Common myeloid progenitor, CD34-positive (primary cell): ENCODE measurements at places on chromosomes 13 and 19.

- no peaks in the 10 kb centered on the region for H3K36me3 ChIP-seq
- H3K4me3 ChIP-seq = no peak overlapping the region
- H3K27me3 ChIP-seq = no peaks in the 10 kb centered on the region
- no peak for DNase-seq
Observed at GRCh38 chr13:94481941-94482340, 2.5 kb upstream of the DCT start.

GRCh38 chr13:32427852-32428580 is at the start of gene N4BP2L1:
N4BP2L1 (minus strand) TSS chr13:32428130; CDS start chr13:32428082, 48 bp downstream.
- DNase-seq = peak; percentile 97
- no peaks in the 10 kb centered on the region for H3K27me3 ChIP-seq
- peak within 1 kb of the TSS; percentile 88 for H3K4me3 ChIP-seq

- no peak for DNase-seq
- H3K27ac ChIP-seq = no peak overlapping the region
- H3K4me3 ChIP-seq = no peak overlapping the region
Observed at GRCh38 chr13:21055511-21056045, 5.8 kb downstream of the LATS2 start.

DNA sequence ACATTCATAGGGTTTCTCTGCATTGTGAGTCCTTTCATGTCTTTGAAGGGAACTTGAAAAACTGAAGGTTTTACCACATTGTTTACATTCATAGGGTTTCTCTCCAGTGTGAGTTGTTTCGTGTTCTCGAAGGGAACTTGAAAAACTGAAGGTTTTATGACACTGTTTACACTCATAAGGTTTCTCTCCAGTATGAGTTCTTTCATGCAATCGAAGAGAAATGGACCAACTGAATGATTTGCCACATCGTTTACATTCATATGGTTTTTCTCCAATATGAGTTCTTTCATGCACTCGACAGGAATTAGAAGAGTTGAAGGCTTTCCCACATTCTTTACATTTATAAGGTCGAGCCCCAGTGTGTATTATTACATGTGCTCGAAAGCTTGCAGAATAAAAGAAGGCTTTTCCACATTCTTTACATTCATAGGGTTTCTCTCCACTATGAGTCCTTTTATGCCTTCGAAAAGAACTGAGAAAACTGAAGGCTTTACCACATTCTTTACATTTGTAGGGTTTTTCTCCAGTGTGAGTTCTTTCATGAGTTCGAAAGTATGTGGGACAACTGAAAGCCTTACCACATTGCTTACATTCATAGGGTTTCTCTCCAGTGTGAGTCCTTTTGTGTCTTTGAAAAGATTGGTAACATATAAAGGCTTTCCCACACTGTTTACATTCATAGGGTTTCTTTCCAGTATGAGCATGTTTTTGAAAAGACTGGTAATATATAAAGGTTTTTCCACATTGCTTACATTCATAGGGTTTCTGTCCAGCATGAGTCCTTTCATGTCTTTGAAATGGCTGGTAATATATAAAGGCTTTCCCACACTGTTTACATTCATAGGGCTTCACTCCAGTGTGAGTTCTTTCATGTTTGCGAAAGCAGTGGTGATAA is 20.7 kb downstream of the ZNF14 start:
- no peaks in the 10 kb centered on the region for H3K27me3 ChIP-seq
- H3K4me1 ChIP-seq = no peaks in the 10 kb centered on the region
- no peak overlapping the region for H3K4me3 ChIP-seq
- H3K27ac ChIP-seq = no peak overlapping the region
- no peak for DNase-seq

DNA sequence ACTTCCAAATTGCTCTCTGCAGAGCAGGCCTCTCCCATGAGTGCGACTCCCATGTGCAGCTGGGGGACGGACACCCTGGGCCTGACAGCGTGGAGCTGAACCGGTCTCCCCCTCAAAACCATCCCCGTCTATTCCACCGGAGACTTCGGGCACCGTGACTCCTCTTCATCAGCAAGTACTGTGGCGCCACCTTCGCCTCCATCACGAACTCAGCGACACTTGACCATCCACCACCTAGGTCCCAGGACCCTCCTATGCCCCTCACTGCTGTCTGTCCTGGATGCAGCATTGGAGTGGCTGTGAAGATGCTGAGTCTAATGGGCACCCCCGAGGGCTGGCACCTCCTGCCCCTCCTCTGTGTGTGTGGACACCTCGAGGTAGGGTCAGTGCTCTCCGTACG is 20.6 kb downstream of the CILP2 start:
- H3K36me3 ChIP-seq = no peaks in the 10 kb centered on the region
- no peak overlapping the region for H3K4me3 ChIP-seq
- no peaks in the 10 kb centered on the region for H3K27me3 ChIP-seq
- H3K4me1 ChIP-seq = no peaks in the 10 kb centered on the region
- no peak for DNase-seq

DNA sequence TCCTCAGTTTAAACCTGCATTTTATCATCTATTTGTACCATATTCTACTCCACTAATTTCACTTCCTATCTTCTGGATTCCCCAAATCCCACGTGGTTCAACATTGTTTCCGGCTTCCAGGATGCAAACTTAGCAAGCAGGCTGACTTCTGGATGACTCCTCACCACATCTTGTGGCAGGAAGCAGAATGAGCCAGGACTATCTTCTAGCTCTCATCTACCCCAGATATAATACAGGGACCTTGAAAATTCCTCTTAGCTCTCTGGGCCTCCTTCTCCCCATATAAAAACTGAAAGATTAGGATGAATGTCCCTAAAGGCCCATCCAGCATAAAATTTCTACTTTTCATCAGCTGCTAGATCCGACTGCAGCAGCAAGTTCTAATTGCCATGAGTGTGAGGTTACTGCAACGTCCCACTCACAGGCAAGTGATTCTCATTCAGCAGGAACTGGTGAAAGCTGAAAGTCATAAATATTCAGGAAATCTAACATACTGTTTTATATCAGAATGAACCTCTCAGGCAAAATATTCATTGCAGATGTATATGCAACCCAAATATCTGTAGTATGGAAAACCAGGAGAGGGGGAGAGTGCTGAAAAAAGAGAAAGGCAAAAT is 93.4 kb downstream of the KCTD12 start:
- no peaks in the 10 kb centered on the region for H3K4me1 ChIP-seq
- no peak overlapping the region for H3K27ac ChIP-seq
- H3K4me3 ChIP-seq = no peak overlapping the region
- no peaks in the 10 kb centered on the region for H3K36me3 ChIP-seq
